Activated naive CD4-positive, alpha-beta T cell (primary cell): ENCODE measurements at places on chromosomes 6 and 20.

DNA sequence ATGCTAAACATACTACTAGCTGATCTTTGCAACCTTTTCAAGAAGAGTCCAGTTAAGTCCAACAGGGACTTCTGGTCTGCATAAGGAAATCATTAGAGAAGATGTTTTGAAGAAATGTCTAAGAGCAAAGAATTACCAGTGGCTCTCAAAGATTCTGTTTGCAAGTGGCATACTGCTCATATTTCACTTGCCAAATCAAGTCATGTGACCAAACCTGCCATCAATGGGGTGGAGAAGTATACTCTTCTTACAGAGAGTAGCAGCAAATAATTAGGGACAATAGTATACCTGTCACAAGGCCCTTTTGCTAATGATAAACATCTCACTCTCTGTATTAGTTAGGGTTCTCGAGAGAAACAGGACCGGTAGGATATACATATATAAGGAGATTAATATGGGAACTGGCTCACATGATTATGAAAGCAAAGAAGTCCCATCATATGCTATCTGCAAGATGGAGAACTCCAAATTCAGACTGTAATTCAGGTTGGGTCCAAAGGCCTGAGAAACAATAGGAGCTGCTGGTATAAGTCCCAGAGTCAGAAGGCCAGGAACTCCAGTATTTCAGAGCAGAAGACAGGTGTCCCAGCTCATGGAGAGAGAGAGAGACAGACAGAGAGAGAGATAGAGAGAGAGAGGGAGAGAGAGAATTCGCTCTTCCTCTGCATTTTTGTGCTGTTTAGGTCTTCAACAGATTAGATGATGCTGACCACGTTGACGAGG is 111.5 kb downstream of the LCA5 start:
- no peak for DNase-seq

- no peak for DNase-seq
Measured at GRCh38 chr20:24657878-24658620, 188.6 kb downstream of the SYNDIG1 start.

DNA sequence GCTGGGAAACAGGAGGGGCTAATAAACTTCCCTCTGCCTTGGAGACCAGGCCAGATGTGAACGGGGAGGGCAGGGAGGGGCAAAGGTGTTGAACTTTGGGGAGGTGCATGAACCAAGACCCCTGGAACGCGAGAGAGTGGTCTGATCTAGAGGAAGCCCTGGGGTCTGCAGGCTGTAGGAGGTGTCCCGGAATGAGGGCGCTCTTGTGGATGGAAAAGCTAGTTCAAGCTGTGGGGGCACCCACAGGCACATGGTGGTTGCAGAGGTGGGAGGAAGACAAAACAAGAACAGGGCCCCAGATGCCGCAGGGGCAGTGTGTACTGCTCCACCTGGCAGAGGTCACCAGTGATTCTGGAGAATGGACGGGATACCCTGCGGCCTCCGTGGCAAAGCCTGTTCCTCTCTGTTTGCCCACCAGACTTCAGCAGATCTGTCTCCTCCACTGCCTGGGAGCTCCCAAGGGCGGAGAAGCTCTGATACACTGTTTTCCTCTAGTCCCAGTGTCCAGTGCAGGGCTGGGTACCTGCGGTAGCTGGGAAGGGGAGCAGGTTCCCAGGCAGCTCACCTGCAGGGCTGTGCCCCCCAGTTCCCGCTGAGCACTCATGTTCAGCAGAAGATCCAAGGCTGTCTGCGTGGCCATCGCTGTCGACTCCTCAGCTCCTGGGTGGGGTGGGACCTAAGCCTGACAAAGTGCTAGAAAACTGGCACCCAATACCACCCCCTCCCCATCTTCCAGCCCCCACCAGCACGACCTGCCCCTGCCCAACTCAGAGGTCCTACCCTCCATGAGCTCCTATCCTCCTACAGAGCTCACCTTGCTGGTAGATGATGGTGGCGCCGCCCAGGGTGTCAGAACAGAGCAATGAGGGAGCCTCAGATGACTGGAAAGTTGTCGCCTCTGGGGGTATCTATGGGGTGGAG is 14.7 kb downstream of the ZNF335 start:
- no peak for DNase-seq

DNA sequence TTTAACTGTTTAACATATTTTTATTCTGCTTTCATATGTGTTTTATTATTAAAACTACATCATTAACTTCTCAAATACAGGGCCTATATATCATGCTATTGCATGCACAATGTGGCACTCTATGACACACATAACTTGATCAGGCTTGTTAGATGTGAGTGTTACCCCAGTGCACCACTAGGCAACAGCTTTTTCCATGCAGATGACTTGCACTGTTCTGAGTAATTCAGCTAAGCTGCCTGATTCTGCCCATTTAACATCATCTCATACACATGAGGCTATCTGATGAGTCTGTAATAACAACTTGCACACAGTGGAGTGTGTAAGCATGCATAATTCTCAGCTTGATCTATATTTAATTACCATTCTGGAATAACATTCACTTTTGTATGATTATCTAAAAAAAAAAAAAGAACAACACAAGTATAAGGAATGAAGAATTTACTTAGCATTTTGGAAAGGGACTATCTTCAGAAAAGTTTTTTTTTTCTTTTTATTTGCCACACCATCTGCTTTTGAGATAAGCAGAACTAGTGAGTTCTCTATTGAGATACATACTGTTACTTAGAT is 83.1 kb downstream of the GRM1 start:
- no peak for DNase-seq

GRCh38 chr6:165641672-165642156 is 21.3 kb downstream of the PDE10A start:
- DNase-seq, result no peak

GRCh38 chr6:162904069-162904663 is 176.4 kb downstream of the PACRG start:
- no peak for DNase-seq

DNA sequence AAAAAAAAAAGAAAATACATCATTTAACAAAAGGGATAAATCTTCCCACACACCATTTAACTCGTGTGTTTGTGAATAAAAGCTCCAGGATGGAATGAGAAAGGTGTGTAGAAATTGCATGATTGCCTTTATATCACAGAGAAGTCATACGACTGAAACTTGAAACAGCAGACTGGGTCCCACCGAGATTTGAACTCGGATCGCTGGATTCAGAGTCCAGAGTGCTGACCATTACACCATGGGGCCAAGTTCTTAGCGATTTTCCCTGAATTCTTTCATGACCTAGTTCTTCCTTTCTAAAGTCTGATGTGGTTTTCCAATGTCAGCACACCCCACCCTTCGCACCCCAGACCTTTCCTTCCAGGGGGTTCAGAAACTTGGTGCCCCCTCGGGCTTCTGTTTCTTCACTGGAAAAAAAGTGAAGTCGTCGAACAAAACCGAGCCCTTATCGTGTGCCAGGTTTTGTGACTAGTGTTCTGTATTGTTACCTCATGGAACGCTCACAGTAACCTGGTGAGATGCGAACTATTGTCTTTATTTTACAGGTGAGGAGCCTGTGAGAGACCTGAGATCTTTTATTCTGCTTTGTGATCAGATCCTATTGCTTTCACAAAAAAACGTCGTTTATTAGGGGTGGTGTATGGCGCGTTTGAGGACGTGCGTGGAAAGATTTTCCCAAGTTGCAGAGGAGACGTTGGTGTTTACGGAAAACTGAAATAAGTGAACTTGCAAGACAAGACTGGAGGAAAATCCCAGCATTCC is 120.8 kb downstream of the OR2B2 start:
- DNase-seq, result no peak

DNA sequence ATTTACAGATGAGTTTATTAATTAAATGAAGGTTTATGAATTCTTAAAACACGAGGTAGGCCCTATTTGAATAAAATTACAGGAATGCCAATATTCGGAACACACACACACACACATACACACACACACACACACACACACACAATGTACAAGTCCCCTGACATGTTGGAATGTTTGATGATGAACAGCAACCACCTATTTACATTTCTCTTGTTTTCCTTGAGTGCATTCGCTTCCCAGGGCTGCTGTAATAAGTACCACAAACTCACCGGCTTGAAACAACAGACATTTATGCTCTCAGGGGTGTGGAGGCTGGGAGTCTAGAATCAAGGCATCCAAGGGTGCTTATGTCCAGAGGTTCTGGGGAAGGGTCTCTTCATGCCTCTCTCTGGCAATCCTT is 90.3 kb downstream of the SLC22A3 start:
- no peak for DNase-seq

DNA sequence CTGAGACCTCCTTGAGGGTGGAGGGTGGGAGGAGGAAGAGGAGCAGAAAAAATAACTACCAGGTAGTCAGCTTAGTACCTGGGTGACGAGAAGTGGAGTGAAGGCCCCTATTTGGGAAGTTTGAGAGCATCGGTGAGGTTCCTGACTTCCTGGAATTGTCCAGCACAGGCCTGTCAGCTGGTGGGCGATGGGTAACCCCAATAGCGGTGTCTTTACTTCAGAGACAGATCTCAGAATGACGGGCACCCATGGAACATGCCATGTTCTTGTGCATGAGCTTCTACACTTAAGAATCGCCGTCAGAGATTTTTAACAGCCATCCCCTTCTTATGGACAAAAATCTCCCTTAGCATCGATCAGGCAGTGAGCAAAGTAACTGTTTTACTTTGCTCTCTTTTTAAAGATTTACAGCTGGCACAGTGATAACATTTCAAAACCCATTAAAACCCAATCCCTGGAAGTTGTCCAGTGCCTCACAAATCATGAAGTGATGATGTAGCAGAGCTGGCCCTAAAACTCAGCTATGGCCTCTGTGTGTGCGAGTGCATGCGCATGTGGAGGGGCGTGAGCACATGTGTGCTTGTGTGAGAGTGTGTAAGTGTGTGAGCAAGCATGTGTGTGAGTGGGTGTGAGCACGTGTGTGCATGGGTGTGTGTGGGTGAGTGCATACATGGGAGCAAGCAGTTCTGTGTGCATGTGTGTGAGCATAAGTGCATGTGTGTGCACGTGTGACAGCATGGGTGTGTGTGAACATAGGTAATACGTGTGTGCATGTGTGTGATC is 85.2 kb downstream of the DLL1 start:
- DNase-seq, result no peak
